Breast epithelium (tissue), 4 donors: ENCODE measurements at places on chromosomes 6 and 20. TPM values are rescaled to one million over a fixed set of nuclear protein-coding genes. Genes with fewer than 3 reads are reported as not detected.

Gene VGLL2
- total RNA-seq: not detected

Gene FKBP1A
- total RNA-seq: 115 TPM

Gene TBX18
- 8.8 TPM for total RNA-seq

Gene TINAG
- total RNA-seq: not detected

Gene SPATA2
- total RNA-seq: 1.8 TPM

Gene HIVEP2
- 23.9 TPM for total RNA-seq

Gene ADGRF4
- total RNA-seq: not detected

Gene RIPPLY2
- total RNA-seq: not detected

Gene ULBP2
- total RNA-seq: 1.3 TPM
